ENCODE measurements at places on chromosomes 1 and 21.

DNA sequence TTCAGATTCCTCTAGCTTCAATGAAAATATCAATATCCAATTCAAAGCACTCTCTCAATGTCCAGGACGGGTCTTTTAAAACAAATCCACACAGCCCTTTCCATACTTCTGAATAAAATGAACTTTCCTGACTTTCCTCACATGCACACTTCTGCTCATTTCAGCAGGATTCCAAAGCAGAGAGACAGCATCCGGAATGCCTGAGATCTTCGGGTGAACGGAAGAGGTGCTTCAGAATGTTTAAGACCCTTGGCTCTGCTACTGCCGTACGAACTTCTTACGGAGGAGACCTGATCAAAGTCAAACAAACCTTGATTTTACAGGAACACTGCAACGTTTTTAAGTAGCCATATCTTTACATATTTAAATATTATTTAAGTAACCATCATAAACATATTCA lies 245.7 kb downstream of the PTBP2 start:
- DNase-seq, result no peak

- no peak for DNase-seq
These were observed 357.7 kb downstream of the TTLL7 start for GRCh38 chr1:83641206-83641658.

GRCh38 chr1:25145775-25146393 lies 86.4 kb downstream of the SYF2 start:
- DNase-seq, result no peak

DNA sequence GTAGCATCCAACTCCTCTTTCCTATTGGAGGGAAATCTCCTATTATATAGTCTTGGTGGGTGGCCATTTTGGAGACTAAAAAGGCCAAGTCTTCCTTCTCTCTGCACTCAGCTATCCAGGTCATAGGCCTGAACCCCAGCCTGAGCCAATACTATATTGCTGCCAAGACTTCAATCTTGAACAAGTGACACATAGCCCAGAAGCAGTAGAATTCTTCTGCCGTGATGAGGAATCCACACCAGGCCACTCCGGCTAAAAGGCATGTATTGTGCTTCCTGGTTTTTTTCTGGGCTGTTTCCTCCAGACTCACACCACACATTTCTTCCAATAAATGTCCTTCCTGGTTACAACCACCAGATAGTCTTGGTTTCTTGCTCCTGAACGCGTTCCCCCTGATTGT lies 43.0 kb downstream of the ATF3 start:
- DNase-seq, result no peak

- peak; percentile 47 for DNase-seq
These were observed 168.4 kb downstream of the ZZZ3 start for GRCh38 chr1:77513839-77514763.

- DNase-seq, result no peak
These were observed 123.2 kb downstream of the LHX8 start for GRCh38 chr1:75257424-75257823.

GRCh38 chr21:41381731-41382130 lies 19.9 kb downstream of the MX2 start:
- DNase-seq, result no peak

- no peak for DNase-seq
These were observed 5.2 kb downstream of the TNFRSF18 start for GRCh38 chr1:1200876-1201810.

- DNase-seq, result no peak
These were observed 23.4 kb upstream of the NUF2 start for GRCh38 chr1:163298365-163298764.

- DNase-seq, result no peak
These were observed 21.5 kb downstream of the DNAJC6 start for GRCh38 chr1:65330822-65331221.

GRCh38 chr1:204093781-204094180 lies 20.9 kb downstream of the SOX13 start:
- DNase-seq, result no peak

- DNase-seq, result no peak
These were observed 289.8 kb upstream of the POU3F1 start for GRCh38 chr1:38336301-38336923.

DNA sequence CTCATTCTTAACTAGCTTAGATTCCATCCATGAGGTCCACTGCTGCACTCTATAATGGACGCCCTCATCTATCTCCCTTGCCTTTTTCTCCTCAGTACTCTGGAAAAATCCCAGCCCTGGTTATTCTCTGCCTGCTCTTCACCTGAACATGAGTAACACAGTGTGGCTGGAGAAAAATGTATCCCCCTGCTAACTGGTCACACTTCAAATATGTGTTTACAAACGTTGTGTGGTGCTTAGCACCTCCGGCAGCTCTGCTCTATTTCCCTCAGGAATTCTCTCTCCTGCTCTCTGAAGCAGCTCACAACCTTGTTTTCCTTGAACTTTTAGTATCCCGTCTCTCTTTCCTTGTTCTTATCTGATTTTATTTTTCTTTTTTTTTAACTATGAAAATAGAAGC lies 4.1 kb downstream of the SCCPDH start:
- no peak for DNase-seq

DNA sequence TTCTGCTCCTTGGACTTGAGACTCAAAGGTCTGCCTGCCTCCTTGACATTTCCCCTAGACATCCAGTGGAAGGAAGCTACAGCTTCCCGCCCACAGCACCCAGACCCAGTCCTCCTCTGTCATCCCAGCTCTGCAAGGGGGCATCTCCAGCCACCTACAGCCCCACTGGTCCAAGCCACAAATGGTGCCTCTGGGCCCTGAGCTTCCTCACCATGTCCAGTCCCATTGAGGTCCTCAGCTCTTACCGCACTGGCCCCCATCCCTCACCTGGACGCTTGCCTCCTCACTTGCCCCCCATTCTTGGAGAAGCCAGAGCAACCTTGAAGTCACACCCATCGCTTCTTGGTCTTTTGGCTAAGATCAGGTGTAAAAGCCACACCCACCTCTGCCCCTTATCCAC lies 13.2 kb downstream of the PODN start:
- no peak for DNase-seq

DNA sequence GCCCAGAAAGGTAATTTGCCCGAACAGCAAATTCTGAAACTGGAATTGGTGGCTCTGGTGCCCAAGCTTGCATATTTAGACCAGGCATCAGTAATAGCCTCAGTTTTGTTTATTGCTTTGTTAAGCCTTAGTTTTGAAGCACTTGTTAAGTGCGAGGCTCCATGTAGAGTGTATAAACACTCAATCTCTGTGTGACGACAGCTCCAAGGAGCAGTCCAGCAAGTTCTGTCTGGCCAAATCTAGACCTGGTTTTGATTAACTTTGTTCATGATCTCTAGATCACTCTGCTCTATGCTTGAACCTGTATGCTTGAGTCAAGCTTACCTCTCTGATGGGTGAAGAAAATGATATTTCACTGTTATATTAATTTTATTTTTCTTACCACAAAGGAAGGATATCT lies 37.4 kb downstream of the DOP1B start:
- no peak for DNase-seq

- DNase-seq, result no peak
These were observed 69.6 kb downstream of the KCNJ15 start for GRCh38 chr21:38326429-38326828.

- DNase-seq, result no peak
These were observed 31.5 kb downstream of the LPAR3 start for GRCh38 chr1:84861516-84861915.

DNA sequence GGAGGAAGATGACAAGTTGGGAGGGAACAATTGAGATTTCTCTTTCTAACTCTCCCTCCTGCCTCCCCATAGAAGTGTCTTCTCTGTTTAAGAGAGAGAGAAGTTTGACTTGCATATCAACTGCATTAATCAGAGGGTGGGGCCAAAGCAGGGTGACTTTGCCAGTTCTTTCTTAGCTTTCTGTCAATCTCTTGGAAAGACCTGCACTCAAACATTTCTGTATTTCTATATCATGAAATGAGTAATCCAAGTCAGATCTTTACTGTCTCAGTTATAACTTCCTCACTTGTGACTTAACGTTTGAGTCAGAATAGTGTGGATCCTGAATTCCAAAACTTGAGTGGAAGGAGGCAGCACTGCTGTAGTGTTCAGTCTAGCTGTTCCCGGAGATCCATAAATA lies 180.8 kb upstream of the KCNK2 start:
- DNase-seq, result no peak

DNA sequence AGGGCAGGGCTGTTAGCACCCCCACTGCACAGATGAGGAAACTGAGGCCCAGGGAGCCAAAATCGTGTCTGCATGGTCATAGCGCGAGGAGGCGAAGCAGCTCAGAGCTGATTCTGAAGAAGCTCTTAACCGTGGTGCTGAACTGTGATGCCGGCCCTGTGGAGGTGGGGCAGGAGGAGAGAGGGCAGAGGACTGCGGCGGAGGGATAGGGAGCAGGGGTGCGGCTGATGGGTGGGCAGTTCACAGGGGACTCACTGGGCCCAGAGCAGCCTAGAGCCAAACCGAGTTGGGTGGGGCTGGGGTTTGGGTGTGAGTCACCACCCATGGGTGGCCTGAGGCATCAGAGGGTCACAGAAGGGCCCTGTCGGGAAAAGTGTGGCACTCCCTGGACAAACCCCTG lies 74.7 kb downstream of the RAP1GAP start:
- DNase-seq, result no peak

GRCh38 chr1:161017756-161018630 lies 3.0 kb downstream of the F11R start:
- no peak for DNase-seq

DNA sequence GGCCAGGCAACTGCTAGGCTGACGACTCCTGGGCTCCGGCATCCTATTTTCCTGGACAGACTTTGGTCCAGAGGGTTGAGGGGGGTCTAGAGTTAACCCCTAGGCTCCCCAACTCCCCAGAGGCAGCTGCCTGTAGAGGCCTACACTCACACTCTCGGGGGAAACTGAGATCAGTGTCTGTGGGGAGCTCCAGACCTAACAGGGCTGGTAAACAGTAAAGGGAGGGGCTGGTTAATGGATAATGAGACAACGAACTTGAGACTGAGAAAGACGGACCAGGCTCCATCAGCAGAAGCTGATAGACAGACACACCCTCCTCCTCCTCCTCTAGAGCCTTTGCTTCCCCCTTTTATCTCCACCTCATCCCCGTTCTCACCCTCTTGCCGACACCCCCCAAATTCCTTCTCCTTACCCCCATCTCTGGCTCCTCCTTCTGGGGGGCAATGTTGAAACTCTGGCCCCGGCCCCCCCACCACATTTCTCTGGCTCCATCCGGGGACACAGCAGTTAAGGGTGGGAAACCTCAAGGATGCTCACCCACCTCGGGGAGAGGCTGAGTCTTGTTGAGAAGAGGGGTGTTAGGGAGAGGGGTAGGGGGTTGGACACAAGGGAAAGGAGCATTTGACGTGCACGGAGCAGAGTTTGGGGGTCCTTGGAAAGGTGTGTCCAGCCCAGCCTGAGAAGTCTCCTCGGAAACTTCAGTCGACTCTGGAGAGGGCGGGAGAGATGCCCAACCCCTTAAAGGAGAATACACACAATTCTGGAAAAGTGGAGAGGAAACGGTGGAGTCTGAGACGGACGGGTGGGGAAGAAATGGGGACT lies at the start of gene MTMR11:
MTMR11 (minus strand) TSS at position 710 of the 822 bp plus-strand sequence; CDS start at position 478, 232 bp downstream.
- DNase-seq, result peak; percentile 7

GRCh38 chr1:199010933-199011332 lies 372.1 kb downstream of the PTPRC start:
- no peak for DNase-seq

GRCh38 chr1:28249866-28250295 lies 9.4 kb upstream of the SESN2 start:
- DNase-seq, result no peak

GRCh38 chr1:79496129-79496528 lies 489.6 kb upstream of the ADGRL4 start:
- DNase-seq, result no peak

DNA sequence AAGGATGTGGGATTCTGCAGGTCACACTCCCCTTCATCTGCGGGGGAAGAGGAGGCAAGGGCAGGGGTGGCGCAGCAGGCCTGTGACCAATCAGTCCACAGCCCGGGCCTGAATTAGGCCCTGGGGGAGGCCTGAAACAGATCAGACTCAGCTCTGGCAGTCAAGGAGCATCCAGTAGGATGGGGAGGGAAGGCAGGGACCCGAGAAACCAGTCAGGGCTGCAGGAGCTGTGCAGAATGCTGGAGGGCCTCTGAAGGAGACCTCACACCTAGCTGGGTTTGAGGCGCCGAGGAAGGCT lies 12.7 kb downstream of the TNNT2 start:
- DNase-seq, result no peak

GRCh38 chr1:30450818-30451233 lies 272.6 kb downstream of the MATN1 start:
- no peak for DNase-seq

DNA sequence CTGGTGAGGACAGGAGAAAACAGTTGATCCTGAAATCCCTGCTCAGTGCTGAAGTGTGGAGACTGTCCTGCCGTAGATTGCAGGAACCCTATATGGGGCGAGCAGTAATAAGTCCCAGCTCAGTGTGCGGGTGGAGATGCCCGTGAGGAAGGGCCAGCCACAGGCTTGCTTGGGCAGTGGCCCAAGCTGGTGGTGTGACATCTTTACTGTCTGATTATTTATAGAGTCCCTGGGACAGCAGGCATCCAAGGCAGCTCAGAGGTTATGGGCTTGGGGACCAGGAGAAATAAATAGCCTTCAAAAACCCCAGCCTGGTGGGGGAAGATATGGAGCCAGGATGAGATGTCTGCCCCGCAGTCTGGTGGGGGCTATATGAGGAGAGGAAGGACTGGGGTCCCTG lies 170.7 kb upstream of the POU3F1 start:
- DNase-seq, result no peak

GRCh38 chr1:163897412-163898155 lies 575.8 kb downstream of the NUF2 start:
- DNase-seq, result no peak

GRCh38 chr1:12003762-12004161 lies 15.5 kb upstream of the MIIP start:
- DNase-seq, result no peak

DNA sequence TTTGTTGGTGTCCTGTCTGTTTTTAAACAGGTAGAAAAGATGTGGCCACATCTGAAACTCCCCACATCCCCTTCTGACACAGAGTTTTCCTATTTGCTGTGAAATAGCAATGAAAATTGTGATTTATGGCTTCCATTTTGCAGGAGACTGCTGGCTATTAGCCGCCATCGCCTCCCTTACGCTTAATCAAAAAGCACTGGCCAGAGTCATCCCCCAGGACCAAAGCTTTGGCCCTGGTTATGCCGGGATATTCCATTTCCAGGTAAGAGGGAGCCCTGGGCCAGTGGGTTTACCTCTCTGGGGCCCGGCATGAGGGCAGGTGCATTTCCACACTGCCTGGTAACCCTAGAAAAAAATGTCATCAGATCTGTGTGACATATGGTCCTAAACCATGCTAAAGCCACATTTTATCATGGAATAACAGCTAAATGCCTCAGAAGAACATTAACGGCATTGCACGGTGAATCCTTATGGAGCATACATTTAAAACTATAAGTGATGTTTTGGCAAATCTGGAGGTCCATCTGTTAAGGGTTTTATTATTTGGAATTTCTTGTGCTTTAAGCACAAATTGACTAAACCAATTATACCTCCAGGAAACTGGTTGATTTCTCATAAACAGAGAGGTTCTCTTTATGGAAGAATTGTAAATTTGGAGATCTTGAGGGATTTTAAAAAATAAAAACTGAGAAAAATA lies 12.3 kb downstream of the CAPN9 start:
- no peak for DNase-seq

Data from hippocampal formation (tissue), 2 donors.